ENCODE measurements at places on chromosomes 5 and 9.
A peak's percentile ranks its signal among the peaks of the same experiment; 100 is the strongest.

- no peak for DNase-seq
Measured at GRCh38 chr9:123434619-123435240, 78.7 kb downstream of the CRB2 start.

GRCh38 chr5:39440958-39441624 lies 16.3 kb upstream of the DAB2 start:
- DNase-seq = peak; percentile 28

- no peak for DNase-seq
Measured at GRCh38 chr9:137823986-137824771, 53.4 kb upstream of the CACNA1B start.

GRCh38 chr9:135246248-135247205 lies 159.1 kb downstream of the OLFM1 start:
- no peak for DNase-seq

DNA sequence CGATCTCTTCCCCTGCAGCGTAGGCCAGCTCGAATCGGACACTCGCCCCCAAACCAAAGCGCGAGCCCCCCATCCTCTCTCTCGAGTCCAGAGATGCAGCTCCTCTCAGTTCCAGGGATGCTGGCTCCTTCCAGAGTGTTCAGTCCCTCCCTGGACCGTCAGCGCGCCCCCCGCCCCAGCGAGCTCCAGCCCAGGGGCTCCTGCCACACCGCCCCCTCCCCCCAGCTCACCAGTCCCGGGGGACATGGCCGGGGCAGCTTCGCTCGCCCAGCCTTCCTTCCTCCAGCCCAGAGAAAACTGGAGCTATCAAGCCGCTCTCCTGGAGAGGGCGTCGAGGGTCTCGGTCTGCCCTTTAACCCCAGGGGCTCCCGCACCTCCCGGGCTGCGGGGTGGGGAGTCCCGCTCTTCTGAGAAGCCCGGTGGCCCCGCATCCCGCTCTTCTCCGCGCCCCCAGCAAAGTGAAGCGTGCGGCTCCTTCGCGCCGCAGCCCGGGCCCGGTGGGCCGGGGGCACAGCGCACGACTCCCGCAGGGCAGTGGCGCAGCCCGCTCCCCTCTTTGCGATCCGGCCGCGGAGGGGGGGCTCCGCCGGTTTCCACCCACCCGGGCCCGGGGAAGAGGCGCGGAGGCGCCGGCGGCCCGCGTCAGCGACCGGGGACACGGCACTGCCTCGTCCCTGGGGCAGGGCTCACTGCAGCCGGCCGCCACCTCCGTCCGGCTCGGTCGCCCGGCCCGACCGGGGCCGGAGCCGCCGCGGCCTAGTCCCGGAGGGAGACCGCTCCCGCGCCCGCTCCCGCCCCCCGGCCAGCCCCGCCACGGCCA lies 587 bp downstream of the MIER3 start:
- peak; percentile 39 for DNase-seq

- DNase-seq = no peak
Measured at GRCh38 chr5:167967494-167968177, 323.8 kb upstream of the WWC1 start.

GRCh38 chr9:81879501-81879916 lies 48.7 kb upstream of the SPATA31D4 start:
- DNase-seq = peak; percentile 1

- DNase-seq = no peak
Measured at GRCh38 chr9:33211695-33212393, 28.1 kb upstream of the SPINK4 start.

DNA sequence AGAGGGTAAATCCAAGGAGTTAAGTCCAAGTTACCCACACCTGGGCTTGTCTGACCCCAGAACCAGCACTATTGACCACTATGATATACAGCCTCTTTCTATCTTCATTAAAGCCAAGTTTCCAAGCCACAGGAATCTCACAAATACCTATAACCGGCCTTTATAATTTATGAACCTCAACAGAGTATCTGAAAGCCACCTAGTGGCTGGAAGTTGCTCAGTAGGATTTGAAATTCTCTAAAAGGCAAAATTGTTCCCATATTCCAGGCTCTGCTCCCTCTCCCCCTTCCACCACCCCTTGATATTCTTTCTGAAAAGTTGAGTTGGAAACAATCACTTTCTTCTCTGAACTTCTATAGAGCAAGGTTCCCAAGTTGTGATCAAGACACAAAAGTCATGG lies 106.4 kb upstream of the GPR151 start:
- no peak for DNase-seq

DNA sequence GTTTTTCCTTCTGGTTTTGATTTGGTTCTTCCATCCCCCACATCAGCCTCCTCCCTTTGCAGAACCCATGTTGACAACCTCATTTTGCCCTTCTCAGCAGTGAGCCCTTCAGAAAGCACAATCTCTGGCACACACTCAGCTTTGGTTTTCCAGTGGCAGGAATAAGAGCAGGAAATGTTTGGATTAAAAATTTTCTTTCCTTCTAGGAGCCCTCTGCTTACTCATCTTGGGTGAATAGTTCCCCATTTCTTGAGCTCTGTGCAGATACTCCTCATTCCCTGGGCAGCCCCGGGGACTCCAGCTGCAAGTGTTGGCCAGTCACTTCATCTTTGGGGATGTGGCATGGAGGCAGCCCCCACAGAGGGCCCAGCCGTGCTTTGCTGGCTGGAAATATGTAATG lies 170.5 kb downstream of the NR3C1 start:
- peak; percentile 28 for DNase-seq

DNA sequence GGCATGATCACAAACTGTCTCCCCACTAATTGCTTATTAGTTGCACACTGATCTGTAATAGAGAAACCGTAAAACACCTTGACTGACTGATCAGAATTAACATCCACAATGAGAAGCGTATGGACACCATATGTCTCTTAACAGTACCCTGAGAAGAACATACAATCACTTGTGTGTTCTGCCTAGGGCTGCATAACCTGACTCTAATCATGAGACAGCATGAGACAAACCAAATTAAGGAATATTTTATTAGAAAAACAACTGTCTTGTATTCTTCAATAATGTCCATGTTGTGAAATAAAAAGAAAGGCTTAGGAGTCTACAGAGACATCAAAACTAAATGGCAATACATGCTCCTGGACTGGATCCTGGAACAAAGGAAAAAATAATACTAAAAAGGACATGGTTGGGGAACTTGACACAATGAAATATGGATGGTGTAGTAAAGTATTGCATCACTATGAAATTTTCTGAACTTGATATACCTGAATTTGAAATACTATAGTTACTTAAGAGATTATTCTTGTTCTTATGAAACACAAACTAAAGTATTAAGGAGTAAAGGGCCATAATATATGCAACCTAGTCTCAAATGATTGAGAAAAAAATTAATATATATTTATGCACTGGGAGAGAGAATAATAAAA lies 162.1 kb downstream of the CWC27 start:
- no peak for DNase-seq

GRCh38 chr9:121376214-121376830 lies 6.3 kb upstream of the STOM start:
- no peak for DNase-seq

- DNase-seq = no peak
Measured at GRCh38 chr5:141618030-141618803, 583 bp downstream of the DIAPH1 start.

DNA sequence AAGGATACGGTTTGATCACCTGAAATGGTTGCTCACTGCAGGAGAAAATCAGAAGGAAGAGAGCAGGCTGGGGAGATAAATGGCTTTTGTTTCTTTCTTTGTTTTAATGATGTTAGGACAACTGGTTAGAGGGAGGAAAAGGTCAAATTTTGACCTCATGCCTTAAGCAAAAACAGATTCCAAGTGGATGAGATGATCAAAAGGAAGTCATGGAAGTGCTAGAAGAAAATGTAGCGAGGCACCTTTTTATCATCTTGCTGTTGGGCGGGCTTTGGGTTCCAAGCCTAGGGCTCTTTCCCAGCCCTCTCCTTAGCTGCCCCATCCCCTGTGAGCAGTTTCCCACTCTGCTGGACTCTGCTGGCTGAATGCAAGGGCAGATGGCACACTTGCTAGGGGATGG lies 127.9 kb downstream of the ADAMTS2 start:
- DNase-seq = no peak

DNA sequence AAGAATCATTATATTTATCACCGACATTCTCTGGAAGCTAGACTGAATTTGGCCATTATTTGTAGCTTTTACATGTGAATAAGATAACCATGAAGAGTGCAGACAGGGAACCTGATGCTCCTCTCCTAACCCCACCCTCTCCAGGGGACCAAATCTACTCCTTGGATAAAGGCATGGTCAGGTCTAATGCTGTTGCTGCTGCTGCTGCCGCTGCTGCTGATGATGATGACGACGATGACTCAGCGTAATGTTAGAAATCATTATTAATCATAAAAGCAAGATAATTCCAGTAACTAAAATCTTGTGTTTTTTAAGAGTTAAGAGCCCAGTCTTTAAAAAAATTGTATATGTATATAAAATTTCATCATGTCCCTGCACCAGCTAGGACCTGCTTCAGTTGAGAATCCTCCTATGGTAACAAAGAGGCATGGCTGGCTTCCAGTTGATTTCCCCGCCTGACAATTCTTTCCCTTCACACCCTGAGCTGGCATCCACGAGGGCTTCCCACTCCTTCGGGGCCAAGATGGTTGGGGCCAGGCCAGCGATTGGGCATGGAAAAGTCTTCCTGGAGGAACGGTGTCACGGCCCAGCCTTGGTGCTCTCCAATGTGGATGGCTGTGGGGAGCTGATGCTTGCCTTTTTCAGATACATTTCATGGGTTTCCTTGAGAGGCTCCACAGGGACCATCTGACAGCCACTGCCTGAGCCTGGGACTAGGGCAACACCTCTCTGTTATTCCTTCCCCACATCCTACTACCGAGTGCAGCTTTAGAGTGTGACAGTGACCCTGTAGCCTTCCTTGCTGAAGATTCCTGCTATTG lies 400.0 kb downstream of the CTNND2 start:
- DNase-seq = no peak

GRCh38 chr9:134880484-134881312 lies at the start of gene FCN2:
TSS of gene FCN2 (plus strand) at chr9:134880810. CDS start at chr9:134880822, 12 bp downstream.
- no peak for DNase-seq

DNA sequence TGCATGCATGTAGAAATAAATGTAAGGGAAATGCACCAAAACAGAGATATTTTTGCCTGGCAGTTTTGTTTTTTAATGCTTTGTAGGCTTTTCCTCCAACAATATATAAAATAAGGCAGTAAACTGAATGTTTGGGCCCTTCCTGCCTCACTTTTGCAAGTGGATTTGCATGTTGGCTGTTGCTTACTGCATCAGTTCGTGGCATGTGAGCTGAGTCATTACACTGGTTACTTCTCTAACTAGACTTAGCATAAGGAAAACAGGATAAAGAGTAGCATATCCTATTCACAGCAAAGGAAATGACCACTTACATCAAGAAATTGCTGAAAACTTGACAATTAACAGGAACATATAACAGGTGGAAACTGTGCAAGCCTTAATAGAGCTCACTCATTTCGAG lies 113.4 kb downstream of the TLE1 start:
- DNase-seq = no peak

GRCh38 chr5:102792705-102793104 lies 37.6 kb downstream of the PAM start:
- no peak for DNase-seq

- DNase-seq = no peak
Measured at GRCh38 chr5:27516437-27516836, 478.1 kb upstream of the CDH9 start.

GRCh38 chr9:29750062-29750461 lies 2176.8 kb upstream of the C9orf72 start:
- no peak for DNase-seq

- DNase-seq = no peak
Measured at GRCh38 chr5:73678322-73678740, 52.3 kb downstream of the ARHGEF28 start.

- peak; percentile 68 for DNase-seq
Measured at GRCh38 chr5:66958980-66959641, 237.5 kb downstream of the CD180 start.

GRCh38 chr5:175493726-175494125 lies 15.4 kb downstream of the SFXN1 start:
- no peak for DNase-seq

DNA sequence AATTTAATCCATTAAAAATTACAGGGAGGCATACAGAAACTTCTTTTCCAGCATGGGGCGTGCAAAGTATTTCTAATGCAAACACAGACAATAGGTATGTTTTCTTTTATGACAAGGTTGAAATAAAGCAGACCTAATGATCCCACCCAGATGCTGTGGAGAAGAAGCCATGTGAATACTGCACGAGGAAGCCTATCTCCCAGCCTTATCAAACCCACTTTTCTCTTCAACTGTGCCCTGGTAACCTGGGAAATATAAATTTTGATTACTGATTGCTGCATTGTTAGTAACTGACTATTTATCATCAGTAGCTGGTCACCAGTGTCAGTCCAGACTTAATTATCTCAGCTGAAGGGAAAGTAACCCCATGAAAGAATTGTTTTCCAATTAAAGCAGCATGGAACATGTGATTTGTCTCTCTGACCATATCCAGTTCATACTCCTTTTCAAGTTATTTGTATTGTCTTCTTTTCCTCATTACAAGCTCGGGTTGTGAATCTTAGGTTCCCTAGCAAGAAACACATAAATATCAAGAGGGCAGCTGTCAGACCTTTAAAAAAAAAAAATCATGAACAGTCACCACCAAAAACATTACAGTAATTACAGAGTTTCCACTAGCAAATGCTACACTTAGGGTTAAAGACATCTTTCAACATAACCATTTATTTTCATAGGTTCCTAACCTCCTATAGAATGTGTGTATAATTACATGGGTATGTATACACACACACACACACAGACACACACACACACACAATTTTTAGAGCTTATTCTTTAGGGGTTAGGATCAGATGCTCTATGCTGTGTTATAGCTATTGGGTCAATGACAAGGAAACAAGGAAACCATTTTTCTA lies 50.3 kb downstream of the SEMA6A start:
- DNase-seq = no peak

GRCh38 chr9:82665324-82665723 lies 397.6 kb downstream of the RASEF start:
- DNase-seq = no peak

DNA sequence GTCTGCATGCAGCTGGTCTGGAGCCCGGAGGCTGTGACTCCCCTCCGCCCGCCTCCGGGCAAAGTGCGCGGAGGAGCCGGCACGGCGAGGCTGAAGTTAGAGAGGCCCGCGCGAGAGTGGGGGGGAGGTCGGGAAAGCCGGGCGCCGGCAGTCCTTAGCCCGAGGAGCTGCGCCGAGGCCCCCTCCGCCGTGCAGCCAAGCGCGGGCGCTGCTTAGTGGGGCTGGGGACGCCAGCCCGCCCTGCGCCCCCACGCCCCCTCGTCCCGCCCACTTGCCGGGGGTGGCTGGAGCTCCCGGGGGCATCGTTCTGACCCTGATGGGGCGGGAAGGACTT lies 403 bp downstream of the NINJ1 start:
- no peak for DNase-seq
